ENCODE measurements at places on chromosomes 7 and 10. TPM values are rescaled to one million over a fixed set of nuclear protein-coding genes. Genes with fewer than 3 reads are reported as not detected.

Gene NEUROG3
- not detected for polyA plus RNA-seq

DNA sequence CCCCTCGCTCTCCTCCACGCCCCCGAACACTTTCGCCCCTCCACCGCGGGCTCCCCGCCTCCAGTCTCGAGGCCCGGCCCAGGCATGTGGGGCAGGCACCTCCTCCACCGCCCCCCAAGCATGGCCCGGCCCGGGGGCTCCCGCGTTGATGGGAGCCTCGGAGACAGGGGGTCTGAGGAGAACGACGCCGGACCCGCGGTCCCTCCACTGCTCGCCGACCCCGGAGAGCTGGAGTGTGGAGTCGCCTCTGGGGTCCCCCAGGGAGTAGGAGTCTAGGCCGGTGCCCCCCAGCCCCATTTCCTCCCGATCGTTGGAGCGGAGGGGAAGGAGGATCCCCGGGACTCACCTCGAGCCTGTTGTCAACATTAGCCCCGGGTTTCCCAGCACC lies 206 bp downstream of the UPF2 start:
- DNase-seq, result no peak

DNA sequence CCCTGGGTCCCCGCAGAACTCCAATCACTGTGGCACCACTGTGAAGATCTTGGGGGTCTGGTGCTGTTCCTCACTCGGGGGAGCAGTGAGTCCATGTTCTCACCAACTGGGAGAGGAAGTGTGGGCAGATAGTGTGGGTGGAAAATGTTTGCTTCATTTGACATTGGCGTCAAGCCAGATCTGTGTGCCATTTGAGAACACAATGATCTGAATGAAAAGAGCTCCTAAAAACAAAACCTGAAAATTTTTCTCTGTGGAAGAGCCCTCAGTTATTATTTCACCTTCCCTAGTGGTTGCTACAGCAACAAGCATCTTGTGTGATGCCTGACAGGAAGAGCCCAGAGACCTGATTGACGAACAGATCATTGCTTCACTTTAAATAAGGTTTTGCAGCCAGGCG lies 125.6 kb downstream of the VIPR2 start:
- DNase-seq, result no peak

DNA sequence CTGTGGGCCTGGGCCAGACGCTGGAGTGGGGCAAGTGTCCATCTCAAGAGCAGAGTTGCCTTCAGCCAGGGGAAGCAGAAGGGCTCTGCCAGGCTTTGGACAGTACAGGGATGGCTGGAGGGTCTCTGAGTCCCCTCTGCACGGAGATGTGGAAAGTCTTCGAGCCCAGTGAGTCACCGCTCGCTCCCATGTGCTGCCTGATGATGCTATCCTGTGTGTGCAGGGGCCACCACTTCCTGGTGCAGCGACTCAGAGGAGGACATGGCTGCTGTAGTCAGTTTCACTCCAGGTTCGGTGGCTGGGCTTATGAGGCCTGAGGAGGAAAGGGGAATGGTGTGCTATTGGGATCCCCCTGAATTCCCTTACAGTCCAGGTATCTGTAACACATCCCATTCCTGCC lies 6.0 kb downstream of the ADCYAP1R1 start:
- no peak for DNase-seq

DNA sequence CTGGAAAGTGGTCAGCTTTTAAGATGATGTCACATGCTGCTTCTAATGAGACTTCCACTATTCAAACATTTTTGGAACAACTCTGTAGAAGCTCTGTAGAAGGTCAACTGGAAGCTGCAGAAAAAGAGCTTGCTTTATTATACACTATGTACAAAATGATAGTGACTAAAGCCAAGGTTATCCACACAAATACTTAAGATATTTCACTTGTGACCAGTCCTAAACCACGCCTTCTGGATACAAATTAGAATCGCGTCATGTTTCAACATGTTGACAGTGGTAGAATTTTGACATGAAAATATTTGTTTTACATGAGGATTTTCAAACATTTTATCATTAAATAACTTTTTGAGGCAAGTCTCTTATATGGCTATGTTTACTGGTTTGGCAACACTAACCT lies 499.6 kb upstream of the PHF14 start:
- DNase-seq, result no peak

- no peak for DNase-seq
These were observed 83.5 kb downstream of the IDE start for GRCh38 chr10:92490387-92490786.

DNA sequence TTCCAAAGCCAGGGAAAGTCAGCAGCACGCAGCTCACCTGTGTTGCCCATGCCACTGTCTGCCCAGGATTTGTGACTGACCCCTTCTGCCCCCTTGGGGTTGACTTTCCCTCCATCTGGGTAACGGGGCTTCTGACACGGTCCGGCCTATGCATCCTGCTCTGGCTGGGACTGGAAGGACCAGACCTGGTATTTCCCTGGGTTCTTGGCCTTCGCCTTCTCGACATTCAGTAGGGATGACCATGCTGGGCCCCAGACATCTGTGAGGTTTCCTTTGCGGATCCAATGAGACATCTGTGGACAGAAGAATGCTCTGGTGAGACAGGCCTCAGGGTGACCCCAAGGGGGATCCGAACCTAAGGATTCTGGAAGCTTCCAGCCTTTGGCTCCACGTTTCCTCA lies 34.2 kb upstream of the ZNF716 start:
- no peak for DNase-seq

- DNase-seq, result no peak
These were observed 18.6 kb downstream of the AKR1C2 start for GRCh38 chr10:4984971-4985594.

GRCh38 chr10:30747633-30748032 lies 118.1 kb upstream of the LYZL2 start:
- no peak for DNase-seq

DNA sequence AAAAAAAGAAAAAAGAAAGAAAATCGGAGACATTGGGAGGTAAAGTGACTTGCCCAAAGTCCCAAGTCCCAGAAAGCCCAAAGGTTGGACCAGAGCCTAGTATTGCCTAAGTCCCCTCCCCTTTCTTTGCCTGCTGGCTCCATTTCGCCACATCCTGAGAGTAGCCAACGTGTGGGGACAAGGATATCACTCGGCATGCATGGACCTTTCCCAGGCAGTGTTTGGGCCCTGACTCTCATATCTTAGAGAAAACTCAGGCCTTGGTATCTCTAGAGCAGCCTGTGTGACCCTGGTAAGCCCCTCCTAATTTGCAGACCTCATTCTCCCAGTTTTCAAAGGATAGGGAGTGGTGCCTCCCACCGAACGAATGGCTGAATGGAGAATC lies 294.2 kb upstream of the ZMIZ1 start:
- no peak for DNase-seq
